ENCODE measurements at places on chromosomes 16 and 17.

DNA sequence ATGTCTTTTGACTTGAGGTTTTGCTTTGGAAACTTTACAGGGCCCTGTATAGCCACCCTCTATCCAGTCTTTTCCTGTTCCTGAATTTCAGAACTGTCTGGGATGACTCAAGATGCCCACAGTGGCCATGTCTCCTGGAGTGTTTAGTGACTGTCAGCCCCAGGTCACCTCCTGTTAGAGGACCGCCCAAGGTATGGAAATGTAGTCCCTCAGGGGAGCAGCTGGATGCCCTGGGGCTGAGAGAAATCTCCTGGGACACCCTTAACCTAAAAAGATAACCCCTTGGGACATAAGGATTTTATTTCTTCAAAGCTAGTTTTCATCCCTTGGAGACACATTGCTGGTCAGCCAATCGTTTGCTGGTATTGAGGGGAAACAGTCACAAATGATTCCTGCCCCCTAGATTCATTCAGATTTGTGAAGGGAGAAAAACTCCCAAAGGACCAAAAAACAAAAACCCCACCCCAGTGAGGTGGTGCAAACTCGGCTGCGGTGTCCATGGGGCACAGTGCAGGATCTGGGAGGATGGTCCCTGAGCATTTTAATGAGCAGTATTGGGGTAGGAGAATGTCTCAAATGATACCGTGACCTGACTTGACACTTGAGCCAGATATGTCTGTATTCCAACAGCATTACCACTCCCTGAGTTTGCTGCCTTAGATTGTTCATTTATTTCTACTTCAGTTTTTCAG lies 1.7 kb downstream of the ZNF267 start:
- no peak for DNase-seq

GRCh38 chr17:16423226-16423872 lies 8.0 kb downstream of the TRPV2 start:
- DNase-seq = no peak

DNA sequence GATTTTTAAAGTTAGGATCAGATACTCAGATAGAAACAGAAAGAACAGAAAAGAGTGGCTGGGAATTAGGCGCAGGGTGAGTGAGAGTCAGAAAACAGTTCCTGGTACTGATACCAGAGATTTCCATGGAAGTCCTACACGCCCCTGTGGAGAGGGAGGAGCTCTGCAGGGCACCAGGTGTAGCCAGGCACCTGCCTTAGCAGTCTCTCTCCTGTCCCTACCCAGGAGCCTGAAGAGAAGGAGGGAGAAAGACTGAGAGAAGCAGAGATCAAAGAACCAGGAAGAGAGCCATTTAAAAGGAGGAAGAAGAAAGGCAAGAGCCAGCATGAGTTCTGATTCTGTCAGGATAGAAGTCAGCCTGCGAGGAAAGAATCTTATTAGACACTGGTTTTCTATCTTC lies 65.0 kb downstream of the CBLN1 start:
- DNase-seq = no peak

GRCh38 chr16:72898216-72898825 lies 149.6 kb downstream of the ZFHX3 start:
- no peak for DNase-seq

- no peak for DNase-seq
Observed at GRCh38 chr16:15403392-15403995, 7.9 kb downstream of the MPV17L start.

- no peak for DNase-seq
Observed at GRCh38 chr16:50308237-50308965, 42.0 kb downstream of the ADCY7 start.

- peak; percentile 16 for DNase-seq
Observed at GRCh38 chr16:569445-570254, at the start of gene PIGQ. Gene PIGQ (plus strand): TSS chr16:569968. CDS start chr16:574075, 4,107 bp downstream.

GRCh38 chr17:21452377-21453143 lies 76.4 kb downstream of the KCNJ12 start:
- no peak for DNase-seq

DNA sequence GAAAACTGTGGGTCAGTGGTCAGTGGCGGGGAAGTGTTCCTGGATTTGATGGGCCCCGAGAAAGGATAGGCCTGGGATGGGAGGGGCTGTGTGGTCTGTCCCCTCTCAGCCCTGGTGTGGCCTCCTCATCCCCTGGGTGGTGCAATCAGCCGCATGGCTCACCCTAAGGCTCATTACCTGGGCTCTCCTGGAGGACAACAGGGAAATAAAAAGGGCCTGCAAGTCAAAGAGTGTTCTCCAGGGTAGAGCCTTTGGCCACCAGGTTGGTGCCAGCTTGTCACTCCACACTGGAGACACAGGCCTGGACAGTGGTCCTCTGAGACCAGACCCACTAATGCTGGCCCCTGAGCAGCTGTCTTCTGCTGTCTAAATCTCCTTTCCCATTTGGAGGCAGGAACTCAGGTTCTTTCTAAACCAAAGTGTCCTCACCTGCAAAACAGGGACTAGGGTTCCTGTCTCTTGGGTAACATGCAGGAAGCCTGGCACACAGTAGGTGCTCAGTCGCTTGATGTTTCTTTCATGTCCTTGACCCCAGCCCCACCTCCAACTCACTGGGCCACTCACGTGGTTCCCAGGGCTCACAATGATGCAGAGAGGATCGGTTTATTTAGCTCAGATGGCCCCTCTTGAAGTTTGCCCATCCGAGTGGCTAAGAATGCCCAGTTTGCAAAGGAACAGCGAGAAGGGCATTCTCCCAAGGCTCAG lies 2.4 kb downstream of the NDRG4 start:
- no peak for DNase-seq

DNA sequence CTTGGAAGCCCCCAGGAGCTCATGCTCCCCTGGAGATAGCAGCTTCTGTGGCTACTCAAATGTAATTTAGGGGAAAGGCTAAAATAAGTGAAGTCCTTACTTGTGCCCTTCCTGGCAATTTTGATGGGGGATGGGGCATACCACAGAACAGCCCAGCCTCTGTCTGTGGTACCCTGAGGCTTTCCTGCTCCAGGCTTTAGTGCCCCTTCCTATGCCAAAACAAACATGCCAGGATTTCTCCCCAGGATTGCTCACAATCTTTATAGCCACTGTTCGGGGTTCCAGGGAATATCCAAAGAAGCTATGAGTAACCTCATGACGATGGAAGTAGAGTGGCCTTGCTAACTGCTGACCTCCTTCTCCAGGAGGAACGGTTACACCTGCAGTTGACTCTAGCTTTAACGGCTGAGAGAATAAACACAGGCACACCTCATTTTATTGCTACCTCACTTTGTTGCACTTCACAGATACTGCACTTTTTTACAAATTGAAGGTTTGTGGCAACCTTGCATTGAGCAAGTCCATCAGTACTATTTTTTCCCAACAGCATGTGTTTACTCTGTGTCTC lies 24.9 kb downstream of the CCL4 start:
- DNase-seq = no peak

DNA sequence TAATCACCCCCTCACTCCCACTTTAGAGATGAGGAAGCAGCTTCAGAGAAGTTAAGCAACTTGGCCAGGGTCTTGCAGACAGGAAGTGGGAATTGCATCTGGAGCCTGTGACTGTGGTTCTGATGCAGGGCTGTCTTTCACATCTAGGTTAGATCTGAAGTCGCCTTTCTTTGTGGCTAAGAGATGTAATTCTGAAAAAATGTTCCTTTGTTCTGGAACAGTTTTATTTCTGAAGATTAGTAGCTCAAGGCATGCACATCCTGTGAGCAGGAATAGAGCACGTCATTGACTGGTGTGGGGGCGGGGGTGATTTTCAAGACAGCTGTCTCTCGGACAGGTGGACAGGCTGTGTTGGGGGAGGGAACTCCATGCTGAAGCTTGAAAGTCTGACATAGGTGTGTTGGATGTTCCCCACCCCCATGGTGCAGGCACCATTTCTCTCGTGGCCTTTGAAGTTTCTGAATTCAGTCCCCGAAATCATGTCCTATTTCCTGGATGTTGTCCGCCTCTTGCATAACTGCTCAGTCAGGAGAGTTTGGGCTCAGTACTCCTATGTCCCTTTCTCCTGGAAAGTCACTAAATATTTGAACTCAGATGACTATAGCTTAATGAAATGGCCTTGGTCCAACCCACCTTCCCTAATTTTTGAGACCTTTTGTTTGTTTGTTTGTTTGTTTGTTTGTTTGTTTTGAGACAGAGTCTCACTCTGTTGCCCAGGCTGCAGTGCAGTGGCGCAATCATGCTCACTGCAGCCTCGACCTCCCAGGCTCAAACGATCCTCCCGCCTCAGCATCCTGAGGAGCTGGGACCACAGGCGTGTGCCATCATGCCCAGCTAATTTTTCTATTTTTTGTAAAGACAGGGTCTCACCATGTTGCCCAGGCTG lies 21.0 kb upstream of the HERPUD1 start:
- no peak for DNase-seq

DNA sequence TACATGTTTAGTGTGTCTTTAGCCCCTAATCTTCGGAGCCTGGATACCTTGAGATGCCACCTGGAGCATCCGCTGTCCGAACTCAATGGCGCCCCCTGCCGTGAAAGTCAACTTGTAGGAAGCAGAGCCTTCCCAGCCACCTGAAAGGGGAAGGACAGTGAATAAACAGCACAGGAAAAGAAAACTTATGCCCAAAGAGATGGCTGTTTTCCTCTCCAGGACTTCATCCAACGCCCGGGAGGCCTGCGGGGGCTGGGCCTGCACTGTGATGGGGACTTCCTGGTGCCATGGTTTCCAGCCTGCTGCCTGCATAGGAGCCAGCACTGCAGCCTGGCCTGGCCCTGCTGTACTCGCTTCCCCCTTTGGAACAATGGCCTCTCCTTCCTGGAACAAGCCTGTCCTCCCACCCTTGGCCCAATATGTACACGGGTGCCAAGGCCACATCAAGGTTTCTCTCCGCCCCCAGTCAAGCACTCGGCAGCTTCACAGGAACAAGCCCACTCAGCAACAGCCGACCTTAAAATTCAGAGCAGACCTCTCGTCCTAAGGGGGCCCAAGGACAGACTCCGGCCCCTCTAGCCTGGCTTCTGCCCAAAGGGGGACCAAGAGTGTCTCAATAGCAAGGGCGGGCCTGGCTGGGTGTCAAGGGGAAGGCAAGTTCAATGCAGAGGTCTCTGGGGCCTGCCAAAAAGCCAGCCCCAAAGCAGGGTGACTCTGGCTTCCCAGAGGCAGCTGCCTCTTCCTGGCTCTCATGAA lies 4.5 kb upstream of the UNC13D start:
- peak; percentile 80 for DNase-seq

- DNase-seq = no peak
Observed at GRCh38 chr17:74199306-74200092, 4.0 kb upstream of the RPL38 start.

- no peak for DNase-seq
Observed at GRCh38 chr17:65559804-65560627, 1.4 kb downstream of the AXIN2 start.

GRCh38 chr17:74649909-74650308 lies 26.4 kb upstream of the CD300E start:
- no peak for DNase-seq

GRCh38 chr17:964876-965275 lies 14.7 kb downstream of the NXN start:
- no peak for DNase-seq

- DNase-seq = no peak
Observed at GRCh38 chr16:68234188-68235107, 1.5 kb downstream of the ESRP2 start.
